ENCODE measurements at places on chromosomes 6 and 20.

GRCh38 chr6:45424451-45424861 lies 46.7 kb upstream of the SUPT3H start:
- no peak for DNase-seq

GRCh38 chr6:41066867-41067304 lies 5.3 kb downstream of the OARD1 start:
- peak; percentile 91 for DNase-seq

DNA sequence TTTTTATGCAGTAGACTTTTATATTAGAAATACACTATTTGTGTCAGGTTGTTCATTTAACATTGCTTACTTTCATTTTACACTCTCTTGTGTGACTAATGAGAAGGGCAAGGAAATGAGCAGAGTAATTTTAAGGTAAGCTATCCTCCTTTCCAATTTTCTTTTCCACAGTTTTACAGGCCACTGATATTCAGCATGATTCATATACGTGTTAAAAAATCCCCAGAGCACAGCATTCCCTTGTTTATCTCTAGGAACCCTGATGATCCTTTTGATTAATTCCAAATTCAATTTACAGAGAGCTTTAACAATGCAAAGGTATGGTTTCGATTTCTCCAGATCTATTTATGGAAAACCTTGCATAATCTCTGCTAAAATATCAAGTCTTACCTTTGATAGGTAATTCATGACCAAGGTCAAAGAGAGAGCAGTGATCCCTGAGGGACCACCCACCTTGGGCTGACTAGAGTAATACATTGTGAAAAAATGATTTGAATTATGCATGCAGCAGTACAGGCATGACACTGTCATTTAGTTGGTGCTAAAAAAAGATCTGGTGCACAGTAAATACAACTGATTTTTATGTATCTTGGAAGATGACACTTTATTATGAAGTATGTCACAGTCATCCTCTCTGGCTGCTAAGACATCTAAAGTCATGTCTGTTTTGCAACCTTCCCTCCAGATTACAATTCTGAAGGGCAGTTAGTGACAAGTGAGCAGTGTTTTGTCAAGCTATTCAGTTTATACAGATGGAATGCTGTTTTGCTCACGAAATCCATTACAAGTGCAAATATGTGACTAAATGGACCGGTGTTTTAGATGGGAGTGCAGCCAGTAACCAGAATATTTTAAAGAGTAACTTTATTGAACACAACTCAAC lies 736.6 kb downstream of the EPHA7 start:
- no peak for DNase-seq

- peak; percentile 4 for DNase-seq
These were observed 91.3 kb downstream of the FRK start for GRCh38 chr6:115969207-115969929.

- DNase-seq: no peak
These were observed 47.0 kb downstream of the GOPC start for GRCh38 chr6:117555262-117555849.

DNA sequence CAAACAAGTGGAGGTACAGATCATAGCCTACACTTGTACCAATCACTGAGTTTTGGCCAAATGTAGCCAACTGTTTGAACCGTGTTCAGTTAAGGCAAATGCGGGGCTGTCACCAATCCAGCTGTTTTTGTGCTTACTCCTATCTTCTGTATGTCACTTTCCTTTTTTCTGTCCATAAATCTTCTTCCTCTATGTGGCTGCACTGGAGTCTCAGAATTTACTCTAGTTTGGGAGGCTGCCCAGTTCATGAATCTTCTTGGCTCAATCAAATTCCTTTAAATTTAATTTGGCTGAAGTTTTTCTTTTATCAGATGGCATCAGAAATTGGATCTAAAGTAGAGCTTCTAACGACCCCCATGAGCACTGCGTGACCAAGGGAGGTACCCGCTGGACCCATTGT lies 11.7 kb upstream of the STX7 start:
- DNase-seq: no peak

DNA sequence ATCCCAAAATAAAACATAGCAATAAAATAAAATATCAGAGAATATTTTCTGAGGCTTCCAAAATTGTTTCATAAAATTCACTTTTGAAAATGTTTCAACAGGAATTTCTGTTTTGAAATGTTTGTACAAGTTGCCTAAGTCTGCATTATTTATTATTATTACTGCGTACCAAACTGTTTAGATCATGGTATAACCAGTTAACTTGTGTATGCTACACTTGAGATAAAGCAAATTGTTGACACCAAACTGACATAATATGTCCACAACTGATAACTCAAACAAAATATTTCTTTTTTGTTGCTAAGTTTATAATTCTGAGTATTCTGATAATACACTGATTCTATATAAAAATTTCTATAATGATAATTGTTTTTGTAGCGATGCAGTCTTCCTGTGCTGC lies 531.8 kb upstream of the EYS start:
- DNase-seq: no peak

- DNase-seq: no peak
These were observed 168.8 kb downstream of the CDH26 start for GRCh38 chr20:60126975-60127374.

DNA sequence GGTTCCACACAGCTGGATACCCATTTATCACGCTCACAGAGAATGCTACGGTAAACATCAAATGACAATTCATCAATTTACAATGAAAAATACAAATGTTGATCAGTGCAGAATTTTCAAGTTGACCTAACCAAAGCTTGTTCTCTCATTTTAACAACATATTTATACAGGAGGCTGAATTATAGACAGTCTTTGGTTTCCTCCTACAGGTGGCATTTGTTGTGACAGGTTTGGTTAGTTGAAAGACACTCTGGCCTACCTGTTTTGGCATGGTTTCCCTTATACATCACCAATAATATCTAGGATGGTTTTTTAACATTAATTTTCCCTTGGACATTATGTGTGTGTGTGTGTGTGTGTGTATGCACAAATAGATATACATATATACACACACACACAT lies 642.5 kb upstream of the MMS22L start:
- no peak for DNase-seq
